ENCODE measurements at places on chromosomes 5 and 9.

DNA sequence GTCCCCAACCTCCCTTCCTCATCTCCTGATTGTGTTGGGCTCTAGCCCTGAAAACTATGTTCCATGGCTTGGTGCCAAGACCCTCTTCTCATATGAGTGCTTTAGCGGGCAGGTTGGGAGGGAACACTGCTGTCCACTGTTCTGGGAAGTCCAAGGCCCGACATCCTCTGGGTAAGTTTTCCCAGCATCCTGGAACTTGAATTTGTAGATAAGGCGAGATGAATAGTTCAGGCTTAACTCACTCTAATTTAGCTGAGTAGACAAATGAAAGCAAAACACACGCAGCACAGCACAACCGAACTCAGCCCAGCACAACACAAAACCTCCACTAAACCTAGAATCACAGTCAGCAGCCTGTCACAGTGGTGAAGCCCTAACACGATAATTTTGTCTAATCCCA, 95.3 kb upstream of the SLC28A3 start:
- DNase-seq = no peak

DNA sequence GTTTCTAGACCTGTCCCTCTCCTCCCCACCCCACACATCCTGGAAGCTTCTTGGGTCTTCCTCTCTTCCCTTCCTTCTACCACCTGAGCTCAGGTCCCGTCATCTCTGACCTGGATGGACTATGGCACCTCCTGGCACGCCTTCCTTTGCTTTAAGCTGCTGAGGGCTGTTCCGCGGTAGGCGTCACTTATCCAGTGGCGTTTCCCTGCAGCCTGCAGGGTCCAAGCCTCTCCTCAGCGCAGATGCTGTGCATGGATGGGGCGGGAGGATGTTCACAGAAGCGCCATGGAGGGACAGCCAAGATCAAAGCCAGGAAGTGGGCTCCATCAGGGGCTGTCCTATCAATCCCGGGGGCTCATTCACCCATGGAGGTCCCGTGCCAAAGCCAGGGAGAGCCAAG, 23.8 kb upstream of the CNOT6 start:
- DNase-seq = no peak

- no peak for DNase-seq
These were observed 9.9 kb downstream of the GNAQ start for GRCh38 chr9:78021697-78022096.

DNA sequence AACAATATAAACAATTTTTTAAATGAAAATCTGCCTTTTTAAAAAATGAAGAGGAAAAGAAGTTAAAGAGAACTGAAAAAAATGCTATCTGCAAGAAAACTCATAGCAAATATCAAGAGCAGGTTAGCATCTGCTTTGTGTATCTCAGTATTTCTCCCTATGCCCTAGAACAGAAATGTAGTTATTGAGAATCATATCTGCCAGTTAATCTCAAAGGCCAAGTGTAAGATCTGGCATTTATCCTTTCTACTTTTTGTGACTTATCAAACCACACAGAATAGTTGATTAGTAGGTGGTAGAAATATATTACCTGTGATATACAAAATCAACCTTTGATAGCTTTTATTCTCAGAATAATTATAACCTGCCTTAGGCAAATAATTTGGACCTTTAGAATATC, 1699.8 kb downstream of the EFNA5 start:
- no peak for DNase-seq

DNA sequence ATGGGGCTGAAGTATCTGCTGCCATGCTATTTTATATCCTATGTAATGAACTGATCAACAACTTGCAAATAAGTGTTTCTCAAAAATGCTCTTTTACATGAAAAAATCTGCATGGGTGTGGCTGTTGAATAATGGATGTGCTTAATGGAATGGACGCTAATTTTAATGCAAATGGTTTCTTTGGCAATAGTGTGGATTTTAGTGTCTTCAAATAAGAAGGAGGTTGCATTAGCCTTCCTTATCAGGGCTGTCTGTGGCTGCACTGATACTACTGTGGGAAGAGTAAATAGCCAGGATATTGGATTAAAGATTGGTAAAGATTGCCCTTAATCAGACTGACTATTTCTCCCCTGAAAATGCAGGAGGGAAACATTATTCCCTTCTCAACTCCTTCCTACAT, 121.9 kb upstream of the STK32A start:
- no peak for DNase-seq

DNA sequence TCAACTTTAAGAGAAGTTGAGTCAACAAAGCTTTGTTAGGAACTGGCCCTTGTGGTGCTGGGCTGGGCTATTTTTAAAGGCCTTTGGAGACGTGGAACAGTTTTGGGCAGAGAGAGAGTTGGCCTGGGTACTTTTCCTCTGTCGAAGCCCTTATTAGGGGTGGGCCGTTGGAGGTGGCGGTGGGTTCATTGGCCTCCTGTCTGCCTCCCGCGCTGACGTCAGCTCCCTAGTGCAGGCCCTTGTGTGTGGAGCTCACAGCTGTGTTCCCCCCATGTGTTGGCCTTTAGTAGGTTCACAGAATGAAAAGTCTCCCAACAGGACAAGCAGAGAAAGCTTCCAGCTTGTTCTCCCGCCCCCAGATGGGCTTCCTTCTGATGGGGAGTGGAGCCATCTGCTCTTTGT, 2.7 kb downstream of the NCS1 start:
- no peak for DNase-seq

DNA sequence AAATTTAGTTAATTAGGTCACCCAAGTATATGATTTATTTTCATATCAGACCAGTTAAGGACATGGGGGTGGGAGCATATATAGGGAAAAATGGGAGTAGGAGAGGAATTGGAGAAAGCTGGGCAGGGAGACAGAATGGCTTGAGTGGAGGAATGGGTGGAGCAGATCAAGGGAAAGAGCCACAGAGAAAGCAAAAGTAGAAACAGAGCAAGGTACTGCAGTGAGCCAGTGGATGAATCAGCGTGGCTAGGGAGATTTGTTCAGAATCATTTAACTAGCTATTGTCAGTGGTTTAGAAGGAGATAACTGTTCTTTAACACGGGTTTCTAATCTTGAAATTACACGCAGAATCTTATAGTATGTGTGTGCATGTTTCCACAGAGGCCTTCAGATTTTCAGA, 37.4 kb downstream of the SNX24 start:
- DNase-seq = peak; percentile 35

DNA sequence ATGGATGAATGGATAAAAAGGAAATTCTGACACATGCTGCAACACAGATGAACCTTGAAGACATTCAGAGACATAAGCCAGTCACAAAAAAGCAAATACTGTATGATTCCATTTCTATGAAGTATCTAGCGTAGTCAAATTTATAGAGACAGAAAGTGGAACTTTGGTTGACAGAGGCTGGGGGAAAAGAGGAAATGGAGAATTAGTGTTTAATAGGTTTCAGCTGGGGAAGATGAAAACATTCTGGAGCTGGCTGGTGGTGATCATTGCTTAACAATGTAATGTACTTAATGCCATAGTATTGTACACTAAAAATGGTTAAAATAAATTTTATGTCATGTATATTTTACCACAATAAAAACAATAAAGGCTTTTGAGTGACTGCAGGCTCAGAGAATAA, 24.2 kb downstream of the PPIC start:
- DNase-seq = no peak

- no peak for DNase-seq
These were observed 56.9 kb downstream of the ACER2 start for GRCh38 chr9:19465586-19466279.

DNA sequence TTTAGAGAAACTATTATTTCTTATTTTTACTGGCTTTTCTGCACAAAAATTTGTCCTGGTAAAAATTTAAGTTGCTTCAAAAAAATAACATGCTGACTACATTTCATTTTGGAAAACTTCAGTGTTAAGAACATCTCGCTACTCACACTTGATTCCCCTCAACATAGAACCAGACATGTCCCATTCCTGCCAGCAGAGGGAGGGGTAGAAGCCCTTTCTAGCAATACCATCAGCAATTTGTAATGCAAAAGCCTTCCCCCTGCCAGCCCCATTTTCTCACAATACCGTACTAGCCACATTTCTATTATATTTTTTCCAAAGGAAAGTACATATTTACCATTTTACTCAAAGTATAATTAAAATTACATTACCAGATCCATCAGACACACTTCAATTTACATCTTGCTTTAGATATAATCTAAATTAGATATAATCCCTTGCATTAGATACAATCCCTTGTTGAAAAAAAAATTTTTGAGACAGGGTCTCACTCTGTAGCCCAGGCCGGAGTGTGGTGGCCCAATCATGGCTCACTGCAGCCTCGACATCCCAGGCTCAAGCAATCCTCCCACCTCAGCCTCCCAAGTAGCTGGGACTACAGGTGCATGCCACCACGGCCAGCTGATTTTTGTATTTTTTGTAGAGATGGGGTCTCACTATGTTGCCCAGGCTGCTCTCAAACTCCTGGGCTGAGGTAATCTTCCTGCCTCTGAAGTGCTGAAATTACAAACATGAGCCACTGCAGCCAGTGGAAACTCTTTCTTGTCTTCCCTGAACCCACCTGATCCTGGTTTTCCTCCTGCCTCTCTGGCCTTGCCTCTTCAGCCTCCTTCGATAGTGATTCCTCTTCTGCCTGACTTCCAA, 39.6 kb upstream of the IDNK start:
- DNase-seq = peak; percentile 72

- no peak for DNase-seq
These were observed 215.4 kb upstream of the NFIL3 start for GRCh38 chr9:91639054-91639453.

DNA sequence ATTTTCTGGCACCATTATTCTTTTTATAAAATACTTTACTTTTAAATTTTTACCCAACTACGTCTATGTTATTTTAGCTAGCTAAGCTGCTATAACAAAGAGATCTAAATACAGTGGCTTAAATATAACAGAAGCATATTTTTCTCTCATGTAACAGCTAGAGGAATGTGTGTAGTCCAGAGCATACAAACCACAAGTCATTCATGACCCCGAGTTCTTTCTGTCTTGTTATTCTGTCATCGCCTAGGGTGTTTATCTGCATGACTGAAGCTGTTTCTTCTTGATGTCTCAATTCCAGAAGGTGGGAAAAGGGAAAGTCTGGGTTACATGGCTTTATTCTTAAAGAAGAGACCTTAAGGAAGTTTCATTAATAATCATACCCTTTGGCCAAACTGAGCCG, 136.9 kb upstream of the RFX3 start:
- DNase-seq = no peak

GRCh38 chr9:136182420-136182787, 22.5 kb downstream of the LHX3 start:
- DNase-seq = no peak

- no peak for DNase-seq
These were observed 16.4 kb upstream of the TTC1 start for GRCh38 chr5:159992566-159992965.

DNA sequence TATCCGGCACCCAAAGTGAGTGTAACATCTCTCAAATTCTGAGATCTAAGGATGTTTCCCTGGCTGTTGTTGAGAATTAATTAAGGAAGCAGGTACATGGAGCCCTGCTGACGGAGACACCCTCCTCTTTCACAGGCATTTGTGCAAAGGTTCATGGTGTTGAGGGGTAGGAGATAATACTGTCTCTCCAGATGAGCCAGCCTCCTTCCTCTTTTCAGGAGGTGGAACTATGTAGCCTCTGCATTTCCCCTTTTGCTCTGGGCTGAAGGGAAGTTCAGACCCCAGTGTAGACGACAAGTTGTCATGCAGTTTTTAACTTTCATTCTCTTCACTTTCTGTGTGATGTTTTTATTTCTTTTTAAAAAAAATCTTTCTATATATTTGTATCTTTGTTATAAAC, 107.5 kb downstream of the GALNT10 start:
- DNase-seq = no peak
